Renal cortex interstitium (tissue), 15 donors: ENCODE measurements at places on chromosomes 13 and 19. TPM values are rescaled to one million over a fixed set of nuclear protein-coding genes. Genes with fewer than 3 reads are reported as not detected.

Gene ZNF223
- polyA plus RNA-seq: 10.7 TPM

DNA sequence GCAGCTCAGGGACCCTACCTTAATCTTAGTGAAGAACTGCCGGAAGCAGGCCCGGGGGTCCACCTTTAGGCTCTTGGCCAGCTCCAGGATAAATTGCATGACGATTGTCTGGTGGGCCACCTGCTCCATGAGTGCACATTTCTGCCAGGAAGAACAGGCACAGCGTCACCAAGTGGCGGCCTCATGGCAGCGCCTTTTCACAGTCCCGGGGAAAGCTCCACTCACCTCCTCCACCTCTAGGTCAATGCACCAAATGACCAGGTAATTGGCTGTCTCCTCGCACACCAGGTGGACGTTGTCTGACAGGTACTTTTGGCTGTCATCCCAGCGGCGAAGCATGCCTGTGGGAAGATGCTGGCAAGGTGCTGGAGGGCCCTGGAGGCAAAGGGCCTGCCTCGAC, 8.3 kb downstream of the CDC37 start:
- no peak for DNase-seq

DNA sequence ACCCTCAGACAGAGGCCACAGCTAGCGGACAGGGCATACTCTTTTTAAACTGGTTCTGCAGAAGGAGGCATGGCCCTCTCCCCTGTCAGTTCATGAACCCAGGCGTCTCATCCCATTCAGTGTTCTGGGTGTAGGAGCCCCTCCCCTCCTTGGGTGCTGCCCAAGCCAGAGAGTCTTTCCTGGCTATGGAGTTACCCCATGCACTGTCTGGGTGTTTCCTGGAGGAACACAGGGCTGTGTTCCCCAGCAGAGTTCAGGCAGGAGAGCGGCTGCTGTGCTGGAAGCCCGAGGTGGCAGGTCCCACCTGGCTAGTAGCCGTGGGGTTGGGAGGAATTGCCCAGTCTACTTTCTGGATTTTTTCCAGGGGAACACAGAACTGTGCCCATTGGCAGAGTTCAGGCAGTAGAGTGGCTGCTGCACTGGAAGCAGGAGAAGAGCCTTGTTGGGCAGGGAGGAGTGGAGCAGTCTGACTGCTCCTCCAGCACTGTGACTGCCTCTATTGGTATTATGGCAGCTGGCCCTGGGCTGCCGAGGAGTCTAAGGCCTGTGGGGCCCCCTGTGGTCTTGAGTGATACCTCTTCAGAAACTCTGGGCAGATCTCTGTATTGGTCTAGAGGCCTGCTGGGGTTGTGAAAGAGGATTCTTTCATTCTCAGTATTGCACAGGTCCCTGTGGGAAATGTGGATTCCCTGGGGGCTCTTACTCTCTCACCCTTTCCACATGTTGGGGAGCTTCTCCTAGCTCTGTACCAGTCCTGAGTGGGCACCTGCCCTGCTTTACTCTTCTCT, 168.3 kb downstream of the PCDH20 start:
- DNase-seq: no peak

GRCh38 chr19:8557642-8558238, 19.5 kb downstream of the MYO1F start:
- DNase-seq: no peak

- no peak for DNase-seq
Measured at GRCh38 chr13:109884462-109884861, 98.1 kb upstream of the IRS2 start.
